Chondrocyte (in vitro differentiated cells): ENCODE measurements at places on chromosomes 6 and 20. TPM values are rescaled to one million over a fixed set of nuclear protein-coding genes. Genes with fewer than 3 reads are reported as not detected.

DNA sequence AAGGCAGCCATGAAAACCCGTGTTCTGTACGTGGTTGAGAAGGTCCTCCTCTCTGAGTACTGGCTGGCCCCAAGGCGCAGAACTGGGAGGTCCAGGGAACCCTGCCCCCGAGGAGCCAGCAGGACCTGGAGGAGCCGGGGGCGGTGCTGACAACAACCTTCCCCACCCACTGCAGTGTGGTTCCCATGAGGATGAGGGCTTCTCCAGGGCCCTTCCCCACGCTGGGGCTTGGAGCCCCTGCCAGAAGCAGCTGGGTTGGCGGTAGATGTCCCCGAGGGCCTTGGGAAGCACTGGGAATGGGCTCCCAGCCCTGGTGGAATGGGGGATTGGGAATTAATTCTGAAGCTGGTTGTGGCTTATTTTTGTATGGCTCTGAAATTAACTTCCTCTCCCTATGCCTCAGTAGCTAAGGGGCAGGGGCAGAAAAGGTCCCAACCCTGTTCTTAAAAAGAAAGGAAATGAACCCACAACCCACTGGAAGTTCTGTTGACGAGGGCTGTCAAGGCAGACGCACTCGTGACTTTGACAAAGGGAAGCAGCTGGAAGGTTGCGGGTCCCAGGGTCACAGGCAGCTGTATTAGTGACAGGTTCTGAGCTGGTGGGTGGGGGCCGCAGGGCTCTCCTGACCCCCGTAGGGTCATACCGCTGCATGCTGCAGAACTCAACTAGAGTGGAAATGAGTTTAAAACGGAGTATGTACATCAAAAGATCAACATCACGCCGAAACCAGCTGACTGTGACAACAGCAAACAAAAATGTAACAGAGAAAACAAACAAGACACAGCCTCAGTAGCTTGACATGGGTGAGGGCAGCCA, 13.9 kb upstream of the HELZ2 start:
- DNase-seq, result peak; percentile 68

DNA sequence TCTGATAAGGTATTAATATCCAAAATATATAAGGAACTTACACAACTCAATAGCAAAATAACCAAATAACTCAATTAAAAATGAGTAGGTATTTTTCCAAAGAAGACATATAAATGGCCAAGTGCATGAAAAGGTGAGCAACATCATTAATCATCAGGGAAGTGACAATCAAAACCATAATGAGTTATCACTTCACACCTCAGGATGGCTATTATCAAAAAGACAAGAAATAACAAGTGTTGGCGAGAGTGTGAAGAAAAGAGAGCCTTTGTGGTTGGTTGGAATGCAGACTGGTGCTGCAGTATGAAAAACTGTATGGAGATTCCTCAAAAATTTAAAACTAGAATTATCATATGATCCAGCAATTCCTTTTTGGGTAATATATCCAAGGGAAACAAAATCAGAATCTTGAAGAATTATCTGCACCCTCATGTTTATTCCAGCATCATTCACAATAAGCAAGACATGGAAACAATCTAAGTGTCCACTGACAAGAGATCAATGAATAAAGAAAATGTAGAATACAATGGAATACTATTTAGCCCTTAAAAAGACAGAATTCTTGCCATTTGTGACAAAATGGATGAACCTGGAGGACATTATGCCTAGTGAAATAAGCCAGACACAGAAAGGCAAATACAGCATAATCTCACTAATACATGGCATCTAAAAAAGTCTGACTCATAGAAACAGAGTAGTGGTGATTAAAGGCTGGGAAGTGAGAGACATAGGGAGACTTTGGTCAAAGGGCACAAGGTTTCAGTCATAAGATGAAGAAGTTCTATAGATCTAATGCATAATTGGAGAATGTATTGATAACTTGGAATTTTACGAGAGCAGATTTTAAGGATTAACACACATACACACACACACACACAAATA, 175.6 kb downstream of the FOXA2 start:
- no peak for DNase-seq

CYB5R4 gene
- total RNA-seq, result 13.0 to 15.6 TPM (median 13.6 TPM) in 3 replicates

RBM24 gene
- 10.1 to 13.1 TPM (median 10.8 TPM) in 3 replicates for total RNA-seq

DNA sequence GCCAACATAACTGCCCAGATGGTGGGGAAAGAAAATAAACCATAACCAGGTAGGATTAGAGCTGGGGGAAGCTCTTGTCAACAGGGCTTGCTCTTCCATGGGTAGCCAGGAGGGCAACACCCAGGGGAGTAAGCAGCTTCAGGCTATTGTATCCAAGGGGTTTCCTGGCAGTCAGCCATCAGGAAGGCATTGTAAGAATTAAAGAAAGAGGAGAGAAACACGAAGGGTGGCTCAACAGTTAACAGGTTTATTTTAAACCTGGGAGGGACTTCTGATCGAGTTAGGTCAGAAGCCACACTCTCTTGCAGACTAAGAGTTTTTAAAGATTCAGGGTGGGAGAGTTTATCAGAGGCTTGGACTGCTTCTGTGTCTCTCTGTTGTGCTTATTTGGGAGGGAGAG, 114.2 kb downstream of the QRSL1 start:
- DNase-seq, result no peak

DNA sequence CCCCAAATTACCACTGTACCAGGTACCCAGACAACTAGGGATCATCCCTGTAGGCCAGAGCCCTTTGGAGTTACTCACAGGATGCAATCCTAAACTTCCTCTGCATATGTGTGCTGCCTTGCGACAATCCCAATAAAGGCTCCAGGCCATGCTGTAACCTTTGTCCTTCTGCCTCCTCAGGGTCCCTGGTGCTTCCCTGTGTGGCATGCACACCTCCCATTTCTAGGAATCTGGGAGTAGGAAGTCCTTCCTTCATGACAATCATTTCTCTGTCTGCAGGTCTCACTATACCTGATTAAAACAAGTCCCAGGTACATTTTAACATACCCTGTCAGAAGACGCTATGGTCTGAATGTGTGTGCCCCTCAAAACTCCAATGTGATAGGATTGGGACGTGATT, 37.0 kb upstream of the MCUR1 start:
- DNase-seq, result no peak

- no peak for DNase-seq
Measured at GRCh38 chr6:10555625-10556309, 34.6 kb downstream of the GCNT2 start.

GRCh38 chr6:89148016-89148750, 2.3 kb downstream of the PM20D2 start:
- no peak for DNase-seq

MBOAT1 gene
- total RNA-seq, result 1.1 to 2.9 TPM (median 1.2 TPM) in 3 replicates

- no peak for DNase-seq
Measured at GRCh38 chr20:2596673-2597279, 55.7 kb upstream of the NOP56 start.

- DNase-seq, result no peak
Measured at GRCh38 chr20:9550871-9551270, 36.5 kb downstream of the LAMP5 start.

GRCh38 chr20:46552460-46553420, 2.3 kb upstream of the OCSTAMP start:
- no peak for DNase-seq

GRCh38 chr6:7035837-7036249, 71.9 kb upstream of the RREB1 start:
- DNase-seq, result no peak

RPP40 gene
- total RNA-seq, result 6.0 to 6.8 TPM (median 6.2 TPM) in 3 replicates

- no peak for DNase-seq
Measured at GRCh38 chr6:108666656-108667260, 106.0 kb downstream of the FOXO3 start.

GRCh38 chr6:6220718-6221117, 99.7 kb downstream of the F13A1 start:
- DNase-seq, result no peak

DNA sequence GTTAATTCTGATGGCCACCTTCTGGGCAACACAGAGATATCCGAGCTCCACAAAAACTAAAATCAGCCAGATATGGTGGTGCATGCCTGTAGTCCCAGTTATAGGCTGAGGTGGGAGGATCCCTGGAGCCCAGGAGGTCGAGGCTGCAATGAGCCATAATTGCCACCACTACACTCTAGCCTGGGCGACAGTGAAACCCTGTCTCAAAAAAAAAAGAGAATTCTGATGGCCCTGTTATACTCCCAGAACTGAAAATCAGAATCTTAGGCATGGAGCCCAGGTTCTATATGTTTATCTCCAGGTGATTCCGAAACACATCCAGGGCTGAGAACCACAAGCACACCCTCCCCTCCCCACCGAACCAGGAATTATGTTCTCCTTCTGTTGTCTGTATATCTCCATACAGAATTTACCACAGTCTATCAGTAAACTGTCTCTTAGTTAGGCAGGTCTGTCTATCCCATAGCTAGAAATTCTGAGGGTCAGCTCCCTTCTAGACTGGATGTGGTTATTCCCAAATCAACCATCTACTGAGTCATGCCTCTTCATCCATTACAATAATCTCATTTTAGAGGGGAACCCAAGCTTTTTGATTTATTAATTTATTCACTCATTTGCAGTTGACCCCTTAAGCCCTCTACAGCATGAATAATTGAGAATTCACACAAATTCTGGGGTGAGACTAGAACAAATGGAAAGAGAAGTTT, 24.8 kb upstream of the CCND3 start:
- DNase-seq, result no peak

DNA sequence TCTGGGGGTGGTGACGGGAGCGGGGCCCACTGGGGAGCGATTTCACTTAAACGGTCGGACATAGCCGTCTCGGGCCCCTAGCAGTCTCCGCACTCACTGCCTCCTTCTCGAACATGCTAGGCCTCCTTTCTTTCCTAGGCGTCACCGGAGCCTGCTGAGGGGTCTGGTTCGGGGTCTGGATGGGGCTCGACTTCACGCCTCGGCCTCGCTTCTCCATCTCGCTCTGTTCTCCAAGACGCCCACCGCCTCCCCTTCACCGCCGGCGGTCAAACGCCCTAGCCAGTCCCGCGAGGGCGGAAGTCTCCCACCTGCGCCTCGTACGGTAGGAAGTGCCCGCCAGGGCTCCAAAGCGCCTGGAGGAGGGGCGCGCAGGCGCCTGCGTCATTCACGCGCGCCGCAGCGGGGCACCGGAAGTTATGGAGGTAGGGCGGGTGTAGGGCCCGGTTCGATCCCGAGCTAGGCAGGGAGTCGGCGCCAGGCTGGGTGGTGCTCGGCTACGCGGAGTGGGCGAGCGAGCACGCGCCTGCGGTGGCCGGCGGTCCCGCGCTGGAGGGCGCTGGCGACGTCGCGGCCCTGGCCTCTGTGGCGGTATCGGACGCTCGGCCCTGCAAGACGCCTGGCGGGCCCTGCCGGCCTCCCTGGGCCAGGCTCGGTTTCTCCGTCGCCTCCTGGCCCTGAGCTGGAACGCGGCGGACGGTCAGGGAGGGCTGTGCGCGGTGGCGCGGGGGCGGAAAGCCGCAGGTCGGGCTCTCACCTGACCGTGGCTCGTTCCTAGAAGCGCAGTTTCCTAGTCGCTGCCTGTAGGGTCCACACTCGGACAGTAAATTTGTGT, at the start of the genes DYNLT2 and ERMARD:
Gene DYNLT2, minus strand, starts transcription at position 331 of the 832 bp plus-strand sequence. Its CDS starts 114 bp downstream, at position 217.
Gene ERMARD, plus strand, starts transcription at position 381 of the 832 bp plus-strand sequence. Its CDS starts 36 bp downstream, at position 417.
- DNase-seq, result peak; percentile 97

TNFRSF6B gene
- 0.79 to 0.99 TPM in 2 of 3 replicates, not detected in the other for total RNA-seq

SUMO4 gene
- total RNA-seq, result 1.1 to 2.8 TPM (median 1.5 TPM) in 3 replicates

GRCh38 chr6:137647762-137648447, 153.7 kb upstream of the OLIG3 start:
- DNase-seq, result no peak

- no peak for DNase-seq
Measured at GRCh38 chr6:27168586-27169443, 78.7 kb upstream of the PRSS16 start.

- no peak for DNase-seq
Measured at GRCh38 chr20:59948828-59949720, 8.9 kb downstream of the FAM217B start.

MUC22 gene
- not detected in 3 replicates for total RNA-seq

GRCh38 chr6:56649782-56650181, 7.1 kb upstream of the DST start:
- no peak for DNase-seq

- no peak for DNase-seq
Measured at GRCh38 chr6:105892577-105893262, 193.4 kb upstream of the PRDM1 start.

DNA sequence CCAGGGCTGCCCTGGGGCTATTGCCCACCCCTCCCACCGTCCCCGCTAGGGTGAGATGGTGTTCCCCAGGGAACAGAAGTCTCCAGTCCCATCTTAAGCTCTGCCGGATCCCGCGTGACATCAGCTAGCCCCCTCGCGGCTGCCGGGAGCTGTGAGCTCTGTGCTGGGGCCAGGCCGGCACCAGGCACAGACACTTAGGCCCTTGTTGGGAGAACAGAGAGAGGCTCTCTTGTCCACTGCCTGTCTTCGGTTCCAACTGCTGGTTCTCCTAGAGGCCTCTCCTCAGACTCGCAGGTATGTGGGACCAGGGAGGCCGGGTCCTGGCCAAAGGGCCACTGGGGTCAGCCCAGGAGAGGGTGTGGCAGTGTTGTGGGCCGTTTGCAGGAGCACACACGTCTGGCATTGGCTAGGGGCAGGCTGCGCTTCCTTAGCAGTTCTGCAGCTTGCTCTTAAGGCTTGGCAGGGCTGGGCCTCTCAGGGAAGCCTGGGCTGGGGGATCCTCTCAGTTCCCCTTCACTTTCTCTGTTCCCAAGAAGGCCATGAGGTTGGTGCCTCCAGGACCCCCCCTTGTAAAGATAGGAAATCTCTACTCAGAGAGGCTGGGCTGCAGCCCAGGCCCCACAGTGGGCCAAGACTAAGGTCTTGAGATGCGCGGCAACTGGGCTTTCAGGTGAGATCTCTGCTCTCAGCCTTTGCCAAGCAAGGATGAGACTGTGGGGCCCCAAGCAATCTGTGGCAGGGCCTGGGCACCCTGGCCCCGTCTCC, 6.3 kb downstream of the SGK2 start:
- DNase-seq, result no peak

ADGRF4 gene
- total RNA-seq, result not detected in 3 replicates

PTCRA gene
- not detected in 3 replicates for total RNA-seq

ATRN gene
- 52.0 to 55.1 TPM (median 52.8 TPM) in 3 replicates for total RNA-seq

DNA sequence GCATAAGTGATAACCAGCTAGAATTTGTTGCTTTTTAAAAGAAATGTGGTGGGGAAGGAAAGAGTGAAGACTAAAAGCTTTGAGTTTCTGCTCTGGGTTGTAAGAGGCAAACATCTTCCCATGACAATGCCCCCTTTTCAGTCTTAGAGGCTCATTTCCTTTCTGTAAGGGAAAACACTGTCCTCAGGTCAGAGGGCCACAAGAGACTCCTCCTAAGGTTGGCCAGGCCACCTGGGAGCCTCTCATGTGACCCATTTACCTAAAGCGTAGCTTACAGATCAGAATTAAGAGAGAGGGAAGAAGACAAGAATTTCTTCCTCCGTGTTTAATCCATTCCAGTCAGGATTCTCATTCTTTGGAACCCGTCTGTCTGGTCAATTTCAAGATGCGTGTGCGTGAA, 220.4 kb upstream of the HEY2 start:
- no peak for DNase-seq
